ENCODE measurements at places on chromosomes 6 and 20.

DNA sequence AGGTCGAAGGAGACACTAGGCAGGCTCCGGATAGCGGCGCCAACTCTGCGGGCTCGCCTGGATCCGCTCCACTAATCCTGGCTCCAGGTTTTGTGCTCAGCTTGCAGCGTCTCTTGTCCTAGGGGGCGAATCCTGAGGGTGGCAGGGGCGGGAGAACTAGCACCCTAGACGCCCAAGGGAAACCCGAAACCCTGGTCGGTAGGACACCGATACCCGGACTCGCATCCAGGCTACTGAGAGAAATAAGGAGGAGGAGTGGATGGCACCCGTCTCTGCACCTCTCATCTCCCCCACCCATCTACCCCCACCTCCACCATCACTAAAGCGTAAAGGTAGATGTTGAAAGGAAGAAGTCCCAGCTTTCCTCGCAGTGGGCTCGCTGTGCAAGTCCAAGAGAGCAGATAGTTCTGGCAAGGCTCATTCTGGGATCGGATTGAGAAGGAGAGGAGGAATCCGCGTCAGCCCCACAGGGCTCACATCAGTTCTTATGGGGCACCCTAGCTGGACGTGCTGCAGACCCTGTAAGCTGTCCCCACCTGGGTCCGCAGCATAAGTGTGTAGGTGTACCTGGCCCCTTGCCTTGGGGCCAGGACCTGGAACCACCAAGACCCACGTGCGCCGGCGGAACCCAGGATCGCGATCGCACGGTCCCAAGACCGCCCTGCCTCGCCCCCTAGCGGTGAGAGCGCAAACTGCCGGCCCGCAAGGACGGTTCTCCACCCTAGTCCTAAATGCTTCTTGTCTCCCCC, 6.9 kb downstream of the SLC32A1 start:
- no peaks in the 10 kb centered on the region for H3K36me3 ChIP-seq
- peaks cover 9% of the 10 kb centered on the region for H3K27me3 ChIP-seq
- H3K27ac ChIP-seq: no peak overlapping the region
- peak overlapping the region; percentile 57 for H3K4me3 ChIP-seq

DNA sequence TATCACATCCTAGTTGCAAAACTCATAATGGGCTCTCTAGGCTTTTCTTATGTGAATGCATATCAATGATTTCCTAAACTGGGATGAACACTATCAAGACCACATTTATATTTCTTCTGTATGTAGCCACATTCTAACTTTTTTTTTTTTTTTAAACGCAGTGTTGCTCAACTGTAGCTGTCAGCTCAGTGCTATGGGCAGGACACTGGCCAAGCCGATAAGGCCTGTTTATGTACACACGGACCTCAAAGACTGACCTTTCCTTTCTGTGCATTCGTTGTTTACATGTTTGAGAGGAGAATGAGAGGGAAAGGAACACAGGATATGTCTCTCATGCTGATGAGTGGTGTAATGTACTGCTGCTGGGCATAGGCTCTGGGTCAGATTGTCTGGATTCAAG, 75.1 kb upstream of the B3GAT2 start:
- H3K27me3 ChIP-seq: no peaks in the 10 kb centered on the region
- no peak for DNase-seq
- H3K4me3 ChIP-seq: no peak overlapping the region
- no peaks in the 10 kb centered on the region for H3K36me3 ChIP-seq

DNA sequence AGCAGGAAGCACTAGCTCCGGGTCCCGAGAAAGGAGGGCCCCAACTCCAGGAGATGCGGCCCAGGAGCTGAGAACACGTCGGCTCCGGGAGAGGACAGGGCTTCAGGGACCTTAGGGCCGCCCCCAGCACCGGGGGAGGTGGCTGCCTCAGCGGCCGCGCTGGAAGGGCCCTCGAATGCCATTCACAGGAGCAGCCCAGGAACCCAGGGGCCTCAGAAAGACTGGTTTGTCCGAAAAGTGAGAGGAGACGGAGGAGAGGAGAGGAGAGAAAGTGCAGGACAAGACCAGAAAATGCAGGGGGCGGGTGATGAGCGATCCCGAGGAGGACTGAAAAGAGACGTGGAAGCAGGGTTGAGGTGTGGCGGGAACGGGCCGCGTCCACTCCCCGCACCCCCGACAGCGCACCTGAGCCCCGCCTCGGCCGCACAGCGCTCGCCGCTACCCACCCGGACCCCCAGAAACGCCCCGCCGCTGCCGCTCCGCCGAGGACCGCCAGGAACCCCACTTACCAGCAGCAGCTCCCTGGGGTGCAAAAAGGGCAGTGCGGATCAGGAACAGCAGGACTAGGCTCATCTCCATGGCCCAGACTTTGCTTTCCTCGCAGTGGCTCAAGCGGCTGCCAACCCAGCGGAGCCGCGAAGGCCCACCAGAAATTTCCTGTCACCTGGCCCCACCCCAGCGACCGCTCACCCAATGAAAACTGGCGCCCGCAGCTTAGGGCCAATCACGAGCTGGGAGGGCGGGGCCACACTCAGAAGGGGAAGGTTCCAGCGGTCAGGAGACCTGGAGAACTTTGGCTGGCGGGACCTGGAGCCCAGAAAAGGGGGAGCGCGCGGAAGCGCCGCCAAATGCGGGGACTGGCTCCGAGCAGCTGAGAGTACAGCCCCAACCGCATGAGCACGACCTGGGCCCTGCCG, 25.4 kb downstream of the HLA-F start:
- peak overlapping the region; percentile 89 for H3K4me3 ChIP-seq
- DNase-seq: peak; percentile 83
- no peaks in the 10 kb centered on the region for H3K36me3 ChIP-seq
- H3K4me1 ChIP-seq: peaks cover 32% of the 10 kb centered on the region

DNA sequence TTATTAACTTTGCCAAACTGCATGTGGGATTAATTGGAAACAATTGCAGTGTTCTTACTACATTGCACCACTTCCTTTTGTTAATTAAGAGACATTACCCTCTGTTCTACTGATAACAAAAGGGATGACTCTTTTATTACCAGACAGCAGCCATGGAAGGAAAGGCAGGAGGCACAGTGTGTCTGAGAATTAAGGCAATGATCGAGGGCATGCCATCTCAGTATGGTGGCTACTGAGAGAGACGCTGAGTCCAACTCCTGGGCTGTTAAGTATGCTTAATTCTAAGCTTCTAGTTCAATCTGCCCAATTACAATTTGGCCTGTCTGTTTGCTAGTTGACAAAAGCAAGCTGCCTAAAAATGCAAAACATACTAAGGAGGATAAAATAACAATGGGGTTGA, 227.4 kb downstream of the PHACTR1 start:
- H3K27ac ChIP-seq: no peak overlapping the region
- no peaks in the 10 kb centered on the region for H3K27me3 ChIP-seq
- no peaks in the 10 kb centered on the region for H3K36me3 ChIP-seq
- H3K4me3 ChIP-seq: no peak overlapping the region

DNA sequence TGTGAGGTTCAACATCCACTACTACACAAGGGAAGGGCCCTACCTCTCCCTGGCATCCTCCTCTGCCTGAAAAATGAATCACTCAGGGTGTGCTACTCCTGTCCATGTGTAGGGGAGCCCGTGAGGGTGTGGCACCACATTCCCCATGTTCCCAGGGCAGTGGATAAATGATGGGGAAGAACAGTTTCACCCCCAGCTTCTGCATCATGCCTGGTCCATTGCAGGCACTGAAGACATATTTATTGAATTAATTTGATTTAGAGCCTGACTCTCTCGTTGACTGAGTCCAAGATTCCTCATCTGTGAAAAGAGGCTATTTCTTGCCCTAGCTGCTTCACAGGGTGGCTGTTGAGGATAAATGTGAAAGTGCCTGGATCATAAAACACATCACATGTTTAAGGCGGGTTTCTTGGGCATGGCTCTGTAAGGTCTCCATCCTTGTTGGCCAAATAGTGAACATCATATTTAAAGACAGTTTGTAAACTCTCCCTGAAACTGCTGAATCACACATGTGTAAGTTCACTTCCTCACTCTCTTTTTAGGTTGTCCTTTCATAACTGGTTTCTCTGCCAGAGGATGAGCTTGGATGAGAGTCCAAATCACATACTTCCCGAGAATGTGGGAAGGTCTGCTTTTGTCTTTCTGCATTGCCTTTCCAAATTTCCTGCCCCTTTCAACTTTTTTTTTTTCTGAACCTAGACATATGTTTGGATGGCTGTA, 79.7 kb upstream of the FYN start:
- no peaks in the 10 kb centered on the region for H3K4me1 ChIP-seq
- DNase-seq: no peak
- no peaks in the 10 kb centered on the region for H3K36me3 ChIP-seq
- H3K4me3 ChIP-seq: no peak overlapping the region
- H3K27me3 ChIP-seq: no peaks in the 10 kb centered on the region

GRCh38 chr6:149493761-149494320, 9.0 kb upstream of the ZC3H12D start:
- H3K27ac ChIP-seq: no peak overlapping the region
- H3K4me1 ChIP-seq: no peaks in the 10 kb centered on the region
- DNase-seq: no peak
- H3K4me3 ChIP-seq: no peak overlapping the region
- H3K27me3 ChIP-seq: no peaks in the 10 kb centered on the region
- H3K36me3 ChIP-seq: no peaks in the 10 kb centered on the region

DNA sequence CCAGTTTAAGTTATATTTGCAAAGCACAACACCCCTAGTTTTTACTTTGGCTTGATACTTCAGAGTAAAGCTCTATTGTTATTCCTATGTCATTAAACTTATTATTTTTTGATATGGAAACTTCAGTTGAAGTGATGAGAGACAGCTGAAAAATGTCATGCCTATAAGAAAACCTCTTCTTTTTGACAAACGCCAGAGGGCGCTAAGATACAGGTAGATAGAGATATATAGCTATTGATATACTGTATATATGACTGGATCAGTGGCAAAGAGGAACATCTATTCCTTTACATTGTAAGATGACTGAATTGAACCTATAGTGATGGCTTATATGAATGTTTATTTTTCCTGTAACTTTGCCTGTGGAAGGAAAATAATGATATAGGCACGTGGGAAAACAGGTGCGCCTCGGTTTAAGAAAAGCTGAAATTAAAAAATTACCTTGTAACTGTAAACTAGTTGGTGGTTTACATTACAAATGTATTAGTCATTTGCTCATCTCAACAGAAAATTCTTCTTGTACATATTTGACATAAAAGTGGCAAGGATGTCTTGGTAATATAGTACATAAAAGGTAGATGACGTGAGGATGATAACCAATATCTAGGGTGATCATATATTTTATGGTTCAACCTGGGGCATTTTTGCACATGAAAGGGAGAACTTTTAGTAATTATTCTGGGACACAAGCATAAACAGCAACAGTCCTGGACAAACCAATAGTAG, 74.1 kb downstream of the LAMA4 start:
- H3K27ac ChIP-seq: no peak overlapping the region
- no peaks in the 10 kb centered on the region for H3K27me3 ChIP-seq
- H3K36me3 ChIP-seq: peaks cover 2% of the 10 kb centered on the region
- no peak overlapping the region for H3K4me3 ChIP-seq
- H3K4me1 ChIP-seq: no peaks in the 10 kb centered on the region

- no peaks in the 10 kb centered on the region for H3K27me3 ChIP-seq
- no peak overlapping the region for H3K27ac ChIP-seq
- no peaks in the 10 kb centered on the region for H3K36me3 ChIP-seq
These were observed 312.6 kb downstream of the THBS2 start for GRCh38 chr6:168941036-168941435.

DNA sequence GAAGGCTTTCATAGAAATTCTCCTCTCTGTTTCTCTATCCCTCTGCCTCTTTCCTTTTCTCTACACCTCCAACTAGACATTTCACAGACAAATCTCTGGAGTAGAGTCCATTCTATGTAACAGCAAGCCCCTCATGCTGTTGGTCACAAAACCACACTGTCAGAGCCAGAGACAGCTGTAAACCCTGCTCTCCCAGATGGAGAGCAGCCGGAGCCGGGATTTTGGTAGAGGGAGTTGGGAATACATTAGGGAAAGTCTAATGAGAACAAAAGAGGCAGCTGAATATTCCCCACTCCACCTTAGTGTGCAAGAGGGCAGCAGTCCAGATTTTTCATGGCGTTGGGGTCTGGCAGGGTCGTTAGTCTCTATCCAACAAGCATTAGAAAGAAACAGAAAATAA, 68.3 kb upstream of the EDN1 start:
- H3K4me1 ChIP-seq: no peaks in the 10 kb centered on the region
- H3K36me3 ChIP-seq: no peaks in the 10 kb centered on the region

- H3K36me3 ChIP-seq: no peaks in the 10 kb centered on the region
- H3K4me3 ChIP-seq: no peak overlapping the region
- no peak for DNase-seq
- no peaks in the 10 kb centered on the region for H3K27me3 ChIP-seq
- H3K4me1 ChIP-seq: no peaks in the 10 kb centered on the region
- no peak overlapping the region for H3K27ac ChIP-seq
These were observed 89.9 kb downstream of the GPR6 start for GRCh38 chr6:110067837-110068591.

- no peaks in the 10 kb centered on the region for H3K36me3 ChIP-seq
- H3K27me3 ChIP-seq: no peaks in the 10 kb centered on the region
- no peak overlapping the region for H3K27ac ChIP-seq
- no peaks in the 10 kb centered on the region for H3K4me1 ChIP-seq
- no peak for DNase-seq
These were observed 528.4 kb downstream of the PKHD1 start for GRCh38 chr6:51559059-51559458.

DNA sequence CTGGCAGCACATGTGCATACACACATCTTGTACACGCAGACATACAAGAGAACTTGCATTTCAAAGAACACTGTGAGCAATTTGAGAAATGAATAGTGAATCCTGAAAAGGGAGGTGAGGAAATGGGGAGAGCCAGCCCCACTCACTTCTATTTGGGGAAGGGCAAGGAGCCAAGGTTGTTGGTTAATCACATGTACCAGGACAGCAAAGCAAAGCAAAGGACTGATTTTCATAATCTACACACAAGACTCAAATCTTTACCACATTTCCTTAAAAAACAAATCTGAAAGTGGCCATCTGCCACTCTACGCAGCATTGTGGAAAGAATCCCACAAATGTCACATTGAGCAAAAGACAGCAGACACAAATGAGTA, 35.0 kb upstream of the KIF16B start:
- H3K27me3 ChIP-seq: no peaks in the 10 kb centered on the region
- peaks cover 19% of the 10 kb centered on the region for H3K4me1 ChIP-seq
- DNase-seq: no peak
- no peak overlapping the region for H3K27ac ChIP-seq
- H3K4me3 ChIP-seq: no peak overlapping the region
- H3K36me3 ChIP-seq: no peaks in the 10 kb centered on the region

- H3K4me1 ChIP-seq: no peaks in the 10 kb centered on the region
- no peak for DNase-seq
- no peaks in the 10 kb centered on the region for H3K27me3 ChIP-seq
- H3K36me3 ChIP-seq: no peaks in the 10 kb centered on the region
These were observed 48.7 kb downstream of the MAP7 start for GRCh38 chr6:136501514-136501913.

- no peak overlapping the region for H3K27ac ChIP-seq
- H3K4me3 ChIP-seq: no peak overlapping the region
- DNase-seq: no peak
- H3K4me1 ChIP-seq: no peaks in the 10 kb centered on the region
- no peaks in the 10 kb centered on the region for H3K27me3 ChIP-seq
These were observed 260.1 kb upstream of the STXBP5 start for GRCh38 chr6:146944077-146944476.

Measured in thoracic aorta (tissue), 2 donors.